ENCODE measurements at places on chromosomes 12 and 14.

GRCh38 chr14:54622192-54622958, 55.4 kb downstream of the SAMD4A start:
- DNase-seq = no peak

DNA sequence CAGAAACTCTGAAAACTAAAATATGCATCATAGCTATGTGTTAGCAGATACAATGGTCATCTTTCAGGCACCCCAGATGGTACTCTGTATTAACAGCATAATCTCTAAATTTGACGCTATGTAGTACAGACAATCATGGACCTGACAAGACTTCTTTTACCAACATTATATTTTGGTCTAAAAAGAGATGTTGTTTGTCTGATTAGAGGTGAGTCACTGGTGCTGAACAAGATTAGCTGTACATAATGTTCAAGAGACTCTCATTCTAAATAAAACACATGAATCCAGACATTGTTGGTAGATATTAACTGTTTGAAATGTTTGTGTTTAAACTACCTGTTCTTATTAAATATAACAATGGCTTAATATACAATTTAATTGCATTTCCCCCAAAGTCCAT, 146.4 kb upstream of the LMNTD1 start:
- no peak for DNase-seq

GRCh38 chr12:11765421-11765816, 115.9 kb downstream of the ETV6 start:
- no peak for DNase-seq

GRCh38 chr14:72904218-72904617, 10.3 kb upstream of the DPF3 start:
- DNase-seq = no peak

DNA sequence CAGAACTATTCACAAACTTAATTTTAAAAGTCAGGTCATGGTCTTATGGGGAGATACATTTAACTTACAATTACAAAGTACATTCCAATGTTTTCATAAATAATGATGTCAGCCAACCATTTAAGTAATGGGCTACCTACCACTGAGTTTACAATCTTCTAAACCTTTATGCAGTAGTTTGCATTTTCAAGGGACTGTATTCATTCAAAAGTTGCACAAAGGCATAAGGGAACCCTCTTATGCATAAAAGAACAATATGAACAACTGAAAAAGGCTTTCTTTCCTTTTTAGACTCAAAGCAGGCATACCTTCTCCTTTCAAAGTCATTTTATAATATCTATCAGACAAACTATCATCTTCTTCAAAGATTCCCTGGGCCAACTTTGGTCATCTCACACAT, 230.2 kb downstream of the SLC2A13 start:
- no peak for DNase-seq

- DNase-seq = no peak
Observed at GRCh38 chr12:24979976-24980730, 31.3 kb upstream of the BCAT1 start.

DNA sequence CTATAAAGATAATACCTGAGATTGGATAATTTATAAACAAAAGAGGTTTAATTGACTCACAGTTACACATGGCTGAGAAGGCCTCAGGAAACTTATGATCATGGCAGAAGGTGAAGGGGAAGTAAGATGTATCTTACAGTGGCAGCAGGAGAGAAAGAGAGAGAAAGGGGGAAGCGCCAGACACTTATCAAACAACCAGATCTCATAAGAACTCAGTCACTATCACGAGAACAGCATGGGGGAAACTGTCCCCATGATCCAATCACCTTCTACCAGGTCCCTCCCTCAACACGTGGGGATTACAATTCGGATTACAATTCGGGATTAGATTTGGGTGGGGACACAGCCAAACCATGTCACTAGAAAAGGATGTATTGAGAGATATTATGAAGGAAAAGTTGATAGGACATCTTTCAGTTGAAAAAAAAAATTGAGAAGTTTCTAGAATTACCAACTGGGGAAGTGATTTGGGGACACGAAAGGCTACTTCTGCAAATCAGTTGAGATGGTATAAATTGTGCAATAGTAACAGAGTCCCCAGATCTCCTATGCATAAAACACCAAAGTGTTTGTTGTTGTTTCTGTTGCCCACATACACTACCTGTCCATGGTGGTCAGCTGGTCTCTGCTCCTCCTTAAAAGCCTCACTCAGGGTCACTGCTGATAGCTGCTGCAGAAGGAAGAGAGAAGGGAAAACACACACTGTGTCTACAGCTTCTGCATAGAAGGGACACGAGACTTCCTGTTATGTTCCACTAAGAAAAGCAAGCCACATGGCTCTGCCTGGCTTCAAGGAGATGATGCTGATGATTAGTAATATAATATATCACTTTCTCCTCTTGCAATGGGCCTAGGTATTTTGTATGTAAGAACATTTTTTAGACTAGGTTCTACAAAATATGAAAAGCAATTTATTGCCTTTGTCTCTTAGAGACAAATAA, 465.5 kb downstream of the PDZRN4 start:
- DNase-seq = no peak

DNA sequence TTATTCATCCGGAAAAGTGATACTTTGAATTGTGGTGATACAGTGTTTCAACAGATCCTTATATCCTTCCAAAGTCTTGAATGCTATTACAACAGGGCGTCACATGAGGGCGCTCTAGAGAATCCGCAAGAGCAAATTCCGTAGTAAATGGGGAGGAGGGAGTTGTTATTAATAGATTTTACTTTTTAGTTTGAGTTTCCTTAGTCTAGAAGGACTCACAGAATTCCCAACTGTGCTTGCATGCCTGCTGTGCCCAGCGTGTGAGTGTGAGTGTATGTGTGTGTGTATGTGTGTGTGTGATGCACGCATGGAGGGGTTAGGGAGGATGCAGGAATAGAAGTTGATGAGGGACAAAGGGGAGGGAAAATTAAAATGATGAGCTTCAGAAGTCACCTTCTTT, 375.3 kb downstream of the C12orf75 start:
- no peak for DNase-seq

GRCh38 chr14:28875934-28876571, 109.5 kb downstream of the FOXG1 start:
- no peak for DNase-seq

DNA sequence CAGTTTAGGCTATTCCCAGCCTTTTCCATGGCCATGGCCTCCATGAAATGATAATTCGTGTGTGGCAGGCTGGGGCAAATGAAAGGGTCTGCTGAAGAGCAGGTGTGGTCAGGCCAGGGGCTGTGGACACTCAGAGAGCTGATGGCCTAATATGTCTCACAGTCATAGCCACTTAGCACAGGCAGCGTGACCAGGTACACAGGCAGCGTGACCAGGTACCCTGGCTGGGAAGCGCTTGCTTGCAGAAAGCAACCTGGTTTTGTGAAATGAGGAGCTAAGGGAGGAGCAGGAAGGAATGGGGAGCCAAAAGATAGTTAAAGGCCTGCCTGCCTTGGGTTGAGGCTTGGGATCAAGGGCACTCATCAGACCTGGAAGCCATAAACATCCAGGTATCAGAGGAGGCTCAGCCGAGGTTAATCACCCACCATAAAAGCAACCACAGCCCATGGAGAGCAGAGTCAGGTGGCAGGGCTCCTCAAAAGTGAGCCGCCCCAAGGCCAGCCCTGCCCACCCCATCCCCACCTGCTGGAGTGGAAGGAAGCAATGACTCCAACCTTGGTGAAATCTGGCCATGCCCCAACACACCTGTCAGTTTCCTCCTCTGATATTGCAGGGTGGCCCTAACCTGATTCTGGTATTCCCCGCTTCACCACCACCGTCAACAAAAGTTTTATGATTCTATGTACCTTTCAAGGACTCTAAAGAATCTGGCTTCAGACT, 8.0 kb upstream of the KRT8 start:
- no peak for DNase-seq

GRCh38 chr14:53398616-53399015, 245.5 kb upstream of the DDHD1 start:
- DNase-seq = no peak

- peak; percentile 21 for DNase-seq
Observed at GRCh38 chr12:6603095-6603567, 4.0 kb downstream of the CHD4 start.

DNA sequence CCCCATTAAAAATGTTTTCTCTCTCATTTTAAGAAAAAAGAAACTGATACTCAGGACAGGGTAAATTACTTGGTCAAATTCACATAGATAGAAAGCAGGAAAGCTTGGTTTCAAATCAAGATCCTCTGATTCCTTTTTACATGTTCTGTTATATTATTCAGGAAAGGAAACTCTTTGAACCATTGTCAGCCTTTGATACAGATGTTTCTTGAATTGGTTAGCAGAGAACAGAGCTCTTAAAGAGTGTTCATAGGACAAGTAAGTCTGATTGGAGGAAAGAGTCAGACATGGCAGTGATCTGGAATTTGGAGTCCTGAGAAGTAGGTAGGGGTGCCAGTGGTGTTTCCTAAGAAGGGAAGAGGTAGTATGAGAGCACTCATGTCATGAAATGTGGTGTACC, 165.2 kb upstream of the BCL2L14 start:
- DNase-seq = no peak

- no peak for DNase-seq
Observed at GRCh38 chr12:122142857-122143256, 31.2 kb downstream of the IL31 start.

DNA sequence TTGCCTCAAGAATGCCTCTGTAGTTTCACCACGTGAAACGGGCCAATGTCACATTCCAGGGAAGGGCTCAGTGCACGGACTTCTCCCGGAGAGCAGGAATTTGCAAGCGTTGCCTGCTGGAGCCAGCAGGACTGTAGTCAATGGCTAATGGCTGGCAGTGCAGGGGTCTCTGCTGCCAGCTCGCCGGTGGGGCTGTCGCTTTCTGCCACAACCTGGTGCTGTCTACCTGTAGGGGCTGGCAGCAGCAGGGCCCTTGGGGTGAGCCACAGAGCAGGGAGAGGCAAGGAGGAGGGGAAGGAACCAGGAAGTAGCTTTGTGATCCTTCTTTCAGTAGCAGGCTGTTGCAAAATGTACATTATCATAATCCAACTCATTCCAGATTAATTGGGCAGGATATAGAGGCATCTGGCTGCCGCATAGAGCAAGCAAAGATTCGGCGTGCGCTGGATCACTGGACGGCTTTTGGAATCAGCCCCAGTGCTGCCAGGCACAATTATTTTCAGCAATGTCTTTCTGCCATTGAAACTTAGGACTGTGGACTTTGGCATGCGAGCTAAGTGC, 114.1 kb downstream of the PAPOLA start:
- DNase-seq = no peak

GRCh38 chr14:90849787-90850444, 33.7 kb upstream of the TTC7B start:
- no peak for DNase-seq

DNA sequence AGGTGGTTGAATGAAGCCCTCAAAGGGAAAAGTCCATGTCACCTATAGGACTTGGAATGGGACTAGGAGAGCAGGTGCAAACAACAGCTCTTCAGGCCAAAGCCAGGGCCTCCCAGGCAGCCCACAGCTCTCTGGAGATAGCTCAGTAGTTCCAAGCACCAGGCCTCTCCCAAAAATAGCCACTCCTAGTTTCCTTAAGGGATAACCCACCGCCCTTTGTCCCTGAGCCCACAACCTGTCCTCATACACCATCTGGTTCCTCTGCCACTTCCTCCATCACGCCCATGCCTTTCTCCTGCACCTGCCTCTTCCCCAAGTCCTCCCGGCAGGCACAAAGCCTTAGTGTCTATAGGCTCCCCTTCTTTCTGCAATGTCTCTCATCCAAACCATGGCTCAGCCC, 2.1 kb downstream of the RAB15 start:
- no peak for DNase-seq

- DNase-seq = no peak
Observed at GRCh38 chr14:92135269-92135668, 13.5 kb downstream of the CPSF2 start.

GRCh38 chr12:104263580-104264358, 39.8 kb upstream of the EID3 start:
- DNase-seq = no peak

DNA sequence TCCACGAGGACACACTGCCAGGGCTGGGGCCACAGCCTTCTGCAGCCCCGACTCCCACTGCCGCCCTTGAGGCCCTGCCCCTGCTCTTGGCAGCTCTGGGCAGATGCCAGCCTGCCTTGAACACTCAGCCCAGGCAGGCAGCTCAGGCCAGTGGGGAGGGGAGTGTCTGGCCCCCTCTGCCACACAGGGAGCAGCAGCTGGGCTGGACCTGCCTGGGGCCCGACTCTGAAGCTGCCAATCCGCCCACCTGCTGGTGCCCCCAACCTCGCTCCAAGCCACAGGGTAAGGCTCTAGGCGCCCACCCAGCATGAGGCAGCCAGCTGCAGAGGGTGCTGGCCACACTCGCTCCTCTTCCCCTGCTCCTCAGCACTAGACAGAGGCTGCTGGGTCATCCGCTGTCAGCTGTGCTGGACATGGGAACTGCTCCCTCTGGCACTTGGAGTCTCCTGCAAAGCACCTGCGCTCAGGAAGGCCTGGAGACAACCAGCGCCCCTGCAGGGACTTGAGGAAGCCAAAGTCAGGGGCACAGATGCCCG, 24.6 kb upstream of the NUDT14 start:
- no peak for DNase-seq

Data from thoracic aorta (tissue), 2 donors.